Stimulated activated CD8-positive, alpha-beta memory T cell treated with anti-CD3 and anti-CD28 coated beads, Interleukin-7, amount 100 ng/mL, for 48 hours (primary cell): ENCODE measurements at places on chromosomes 12 and 14.
A peak's percentile ranks its signal among the peaks of the same experiment; 100 is the strongest.

DNA sequence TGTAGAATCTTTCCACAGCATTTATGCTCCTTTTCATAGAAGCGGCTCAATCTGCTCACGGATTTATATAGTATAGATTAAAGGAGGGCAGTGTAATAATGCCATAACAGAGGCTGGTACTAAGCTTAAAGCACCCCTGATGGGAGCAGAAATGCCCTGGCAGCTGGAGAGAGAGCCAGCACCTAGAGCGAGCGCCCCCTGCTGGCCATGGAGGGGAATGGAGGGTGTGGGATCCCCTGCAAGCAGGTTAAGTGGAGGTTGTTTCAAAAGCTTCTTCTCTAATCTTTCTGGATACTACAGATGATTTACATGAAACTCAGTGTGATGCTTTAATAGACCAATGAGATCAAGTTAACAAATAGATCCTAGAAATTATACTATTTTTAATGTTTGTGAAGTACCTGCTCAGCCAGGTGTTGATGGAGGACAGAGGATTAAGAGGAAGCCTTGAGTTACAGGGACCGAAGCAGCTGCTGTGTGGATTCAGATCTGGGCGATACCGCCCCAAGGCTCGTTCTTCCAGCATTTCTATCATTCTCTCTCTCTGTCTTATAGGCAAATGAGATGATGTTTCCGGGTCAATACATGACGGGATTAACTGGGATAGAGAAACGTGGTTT, 1519.3 kb upstream of the TMEM132C start:
- peak; percentile 18 for DNase-seq

DNA sequence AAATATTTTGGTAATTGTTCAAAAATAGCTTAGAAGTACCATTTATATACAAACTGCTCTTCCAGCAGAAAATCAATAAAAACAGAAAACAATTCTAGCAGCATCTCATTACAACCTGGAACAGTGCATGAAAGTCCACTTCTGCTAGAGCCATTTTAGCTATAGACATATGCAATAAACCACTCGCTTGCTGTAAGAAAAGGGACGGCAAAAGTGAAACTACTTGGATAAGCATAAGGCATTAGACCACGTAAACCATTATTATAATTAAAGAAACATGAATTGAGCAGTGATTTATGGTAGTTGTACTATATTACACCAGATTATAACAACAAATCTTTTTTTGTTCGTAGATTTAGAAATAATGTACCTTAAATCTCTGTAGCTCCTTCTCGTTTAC, 48.7 kb downstream of the LRIG3 start:
- DNase-seq = no peak

GRCh38 chr12:12357719-12358461, 1.0 kb downstream of the BORCS5 start:
- DNase-seq = no peak

DNA sequence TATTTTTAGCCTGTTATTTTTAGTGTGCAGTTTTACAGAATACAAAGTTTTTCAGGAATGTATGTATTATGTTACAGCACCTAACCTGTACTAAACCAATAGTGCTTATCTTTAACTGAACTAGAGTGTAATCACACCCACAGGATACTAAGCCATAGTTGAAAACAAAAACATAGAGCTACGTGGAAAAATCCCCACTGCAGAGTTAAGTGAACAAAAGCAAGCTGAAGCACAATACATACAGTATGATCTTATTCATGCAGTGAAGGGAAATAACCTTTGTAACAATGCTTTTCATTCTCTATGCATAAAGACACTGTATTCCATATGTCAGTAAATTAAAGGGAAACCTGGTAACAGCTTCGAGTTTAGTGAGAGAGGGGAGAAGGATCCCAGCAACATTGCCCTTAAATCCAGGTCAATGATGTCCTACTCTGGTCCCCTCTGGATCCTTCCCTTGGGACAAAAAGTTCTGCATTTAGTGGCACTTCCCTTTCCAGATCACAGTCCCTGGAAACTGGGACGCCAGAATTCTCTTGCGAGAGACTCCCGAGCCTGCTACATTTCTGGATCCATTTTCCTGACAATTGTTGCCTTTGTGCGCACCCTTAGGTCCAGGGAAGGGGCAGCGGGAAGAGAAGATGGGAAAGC, 121.3 kb upstream of the CCND2 start:
- DNase-seq = no peak

DNA sequence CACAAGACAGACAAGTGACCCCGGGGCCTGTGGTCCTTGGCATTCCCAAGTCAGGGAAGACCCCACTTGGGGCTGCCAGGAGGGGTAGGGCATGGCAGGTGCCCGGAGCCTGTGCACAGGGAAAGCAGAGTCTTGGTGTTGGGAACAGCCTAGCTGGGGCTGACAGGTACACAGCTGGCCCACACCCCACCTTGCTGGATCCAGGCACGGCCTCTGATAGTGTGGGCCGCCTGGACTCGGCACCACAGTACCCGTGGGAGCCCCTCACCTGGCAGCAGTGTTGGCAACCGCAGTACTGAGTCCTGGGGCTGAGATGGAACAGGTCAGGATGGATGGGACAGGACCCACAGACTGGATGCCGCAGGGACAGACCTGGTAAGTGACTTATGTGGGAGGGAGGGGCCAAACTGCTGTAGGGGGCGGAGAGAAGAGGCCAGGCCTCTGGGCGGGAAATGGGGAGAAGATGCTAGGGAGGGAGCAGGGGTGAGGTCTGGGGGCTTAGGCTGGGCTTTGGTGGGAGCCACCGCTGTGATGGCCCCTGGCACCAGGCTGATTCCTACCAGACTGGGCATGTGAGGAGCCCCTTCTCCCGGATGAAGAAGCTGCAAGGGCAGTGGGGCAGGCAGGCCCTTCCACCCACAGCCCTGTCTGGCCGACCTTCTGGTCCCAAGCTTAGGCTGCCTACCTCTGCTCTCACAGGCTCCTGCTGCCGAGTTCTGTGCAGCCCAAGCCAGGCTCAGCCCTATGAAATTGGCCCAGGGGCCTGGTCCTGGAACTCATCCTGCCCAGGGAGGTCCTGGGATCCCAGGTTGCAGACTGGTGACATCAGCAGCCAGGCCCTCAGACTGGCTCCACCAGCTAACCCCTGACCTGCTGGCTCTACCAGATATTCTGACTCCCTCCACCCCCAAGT, at the start of gene TGM1:
Gene TGM1 (minus strand): TSS at position 357 of the 913 bp plus-strand sequence. CDS start 825 bp downstream, outside the sequence.
- DNase-seq = no peak

DNA sequence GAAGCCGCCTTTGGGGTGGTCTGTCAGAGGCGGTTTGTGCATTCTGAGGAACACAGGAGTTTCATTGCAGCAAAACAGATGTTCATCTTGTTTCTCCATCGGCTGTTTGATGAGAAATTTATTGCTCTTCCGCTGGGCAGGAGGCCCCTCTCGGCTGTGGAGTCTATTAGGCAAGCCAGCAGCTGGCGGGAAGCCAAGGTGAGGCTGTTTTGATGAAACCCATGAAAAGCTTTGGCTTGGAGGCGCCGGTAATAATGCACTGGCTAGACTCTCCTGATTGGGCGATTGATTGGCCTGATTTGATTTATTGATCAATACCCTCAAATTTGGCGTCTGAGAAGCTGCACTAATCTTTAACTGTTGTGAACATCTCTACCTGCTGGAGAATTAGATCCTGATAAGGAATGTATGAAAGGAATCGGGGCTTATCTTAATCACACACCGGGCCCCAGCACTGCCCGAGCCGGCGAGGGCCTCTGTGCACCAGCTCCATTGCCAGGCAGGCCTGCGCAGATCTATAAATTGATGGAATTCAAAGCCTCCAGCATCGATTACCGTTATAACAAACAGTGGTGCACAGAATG, 187.7 kb downstream of the PHETA1 start:
- DNase-seq = no peak

- peak; percentile 31 for DNase-seq
Observed at GRCh38 chr14:95480109-95480886, 36.2 kb downstream of the SYNE3 start.

DNA sequence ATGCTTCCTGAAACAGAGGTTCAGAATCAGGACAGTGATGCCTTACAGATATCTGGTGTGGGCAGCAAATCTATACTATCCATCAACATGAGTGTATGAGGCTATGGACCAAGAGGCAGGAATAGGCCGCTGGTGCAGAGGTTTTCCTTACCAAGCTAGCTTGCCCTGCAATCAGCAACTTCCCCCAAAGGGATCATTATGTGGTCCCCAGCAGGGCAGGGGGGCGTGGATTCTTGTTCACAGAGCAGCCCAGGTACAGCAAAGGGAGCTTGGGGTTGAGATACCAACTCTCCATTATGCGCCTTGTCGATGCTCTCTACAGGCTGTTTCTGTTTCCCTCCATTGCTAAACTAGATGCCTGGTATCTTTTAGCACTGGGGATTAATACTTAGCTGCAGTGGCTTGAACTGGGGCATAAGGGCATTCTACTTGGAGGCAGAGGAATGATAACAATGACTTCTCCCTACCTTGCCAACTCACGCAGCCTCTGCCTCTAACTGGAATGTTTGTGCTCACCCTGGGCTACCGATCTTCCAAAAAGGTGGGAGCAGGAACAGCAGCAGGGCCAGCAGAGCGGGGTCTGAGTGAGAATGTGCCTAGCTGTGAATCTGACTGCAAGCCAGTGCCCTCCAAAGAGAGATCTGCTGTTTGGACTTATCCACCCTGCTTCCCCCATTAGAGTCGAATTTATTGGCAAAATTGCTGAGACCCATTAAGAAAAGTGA, 10.3 kb upstream of the KRT1 start:
- no peak for DNase-seq

- DNase-seq = no peak
Observed at GRCh38 chr12:31322801-31323207, 3.1 kb downstream of the SINHCAF start.

GRCh38 chr12:112714166-112714710, 77.3 kb upstream of the RPH3A start:
- DNase-seq = no peak
